ENCODE measurements at places on chromosomes 11 and 22.

- DNase-seq, result no peak
Observed at GRCh38 chr11:14587258-14587657, 56.3 kb upstream of the PDE3B start.

DNA sequence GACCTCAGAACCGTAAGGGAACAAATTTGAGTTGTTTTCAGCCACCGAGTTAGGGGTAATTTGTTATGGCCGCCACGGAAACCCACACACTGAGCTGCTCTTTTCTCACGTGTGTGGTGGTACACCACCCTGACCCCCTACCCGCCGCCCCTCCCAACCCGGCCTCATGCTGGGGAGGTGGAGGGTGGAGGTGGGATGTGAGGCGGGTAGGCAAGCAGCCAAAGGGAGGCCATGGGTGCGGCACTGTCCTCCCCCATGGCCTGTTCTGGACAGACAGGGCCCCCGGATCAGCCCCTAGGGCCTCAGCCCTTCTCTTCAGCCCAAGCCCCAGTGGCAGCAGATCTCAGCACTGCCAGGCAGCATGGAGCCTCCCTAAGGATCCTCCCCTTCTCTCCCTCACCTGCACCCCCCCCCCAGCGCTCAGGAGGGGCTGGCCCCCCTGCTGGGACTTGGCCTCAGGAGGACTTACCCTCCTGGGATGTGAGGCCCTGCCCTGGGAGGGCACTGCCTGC, 7.9 kb downstream of the PRR5 start:
- DNase-seq, result no peak

- DNase-seq, result no peak
Observed at GRCh38 chr11:37908219-37908548, 1310.1 kb upstream of the RAG2 start.

- DNase-seq, result no peak
Observed at GRCh38 chr11:122181893-122182292, 65.9 kb upstream of the BLID start.

GRCh38 chr11:118065384-118065783, 11.5 kb upstream of the TMPRSS4 start:
- DNase-seq, result no peak

DNA sequence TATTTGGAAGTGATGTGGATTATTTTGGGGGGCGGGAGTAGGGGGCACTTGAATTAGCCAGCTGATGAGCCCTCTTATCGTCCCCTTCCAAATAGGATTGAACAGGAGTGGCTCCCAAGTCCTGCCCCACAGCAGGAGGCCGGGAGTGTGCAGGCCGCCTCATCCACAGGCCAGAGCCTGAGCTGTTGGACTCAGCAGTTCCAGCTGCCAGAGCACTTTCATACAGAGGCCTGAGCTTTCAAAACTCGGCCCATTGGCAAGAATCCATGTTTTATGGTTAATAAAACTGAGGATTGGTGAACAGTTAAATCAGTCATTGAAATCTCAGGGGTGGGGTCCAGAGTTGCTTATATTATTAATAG, 9.6 kb downstream of the FAM118A start:
- DNase-seq, result no peak

DNA sequence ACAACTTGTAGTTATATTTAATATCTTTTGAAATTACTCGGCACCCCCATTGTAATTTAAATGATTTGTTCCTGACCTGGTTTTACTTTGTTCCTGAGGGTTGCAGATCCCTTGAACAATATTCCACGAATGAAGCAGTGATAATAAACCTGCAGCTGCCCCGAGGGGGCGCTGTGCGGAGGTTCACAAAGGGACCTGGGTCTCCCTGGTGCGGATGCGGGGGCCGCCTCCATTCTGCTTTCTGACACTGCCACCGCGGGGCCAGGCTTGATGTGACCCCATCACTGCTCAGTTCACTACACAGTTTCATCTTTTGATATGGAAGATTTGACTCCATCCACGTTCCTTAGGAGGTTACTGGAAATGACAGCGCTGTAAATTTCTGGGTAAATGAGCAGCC, 62.9 kb upstream of the PRODH start:
- DNase-seq, result no peak

DNA sequence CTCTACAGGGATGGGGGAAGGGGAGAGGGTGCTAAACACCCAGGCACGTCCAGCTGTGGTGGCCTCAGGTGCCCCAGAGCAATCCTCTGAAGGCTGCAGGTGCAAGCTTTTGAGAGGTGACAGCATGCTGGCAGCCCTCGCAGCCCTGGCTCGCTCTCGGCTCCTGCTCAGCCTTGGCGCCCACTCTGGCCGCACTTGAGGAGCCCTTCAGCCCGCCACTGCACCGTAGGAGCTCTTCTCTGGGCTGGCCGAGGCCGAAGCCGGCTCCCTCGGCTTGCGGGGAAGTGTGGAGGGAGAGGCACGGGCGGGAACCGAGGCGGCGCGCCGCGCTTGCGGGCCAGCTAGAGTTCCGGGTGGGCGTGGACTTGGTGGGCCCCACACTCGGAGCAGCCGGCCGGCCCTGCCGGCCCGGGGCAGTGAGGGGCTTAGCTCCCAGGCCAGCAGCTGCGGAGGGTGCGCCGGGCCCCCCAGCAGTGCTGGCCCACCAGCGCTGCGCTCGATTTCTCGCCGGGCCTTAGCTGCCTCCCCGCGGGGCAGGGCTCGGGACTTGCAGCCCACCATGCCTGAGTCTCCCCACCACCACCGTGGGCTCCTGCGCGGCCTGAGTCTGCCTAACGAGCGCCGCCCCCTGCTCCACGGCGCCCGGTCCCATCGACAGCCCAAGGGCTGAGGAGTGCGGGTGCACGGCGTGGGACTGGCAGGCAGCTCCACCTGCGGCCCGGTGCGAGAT, 112.1 kb downstream of the TRIM29 start:
- DNase-seq, result no peak

DNA sequence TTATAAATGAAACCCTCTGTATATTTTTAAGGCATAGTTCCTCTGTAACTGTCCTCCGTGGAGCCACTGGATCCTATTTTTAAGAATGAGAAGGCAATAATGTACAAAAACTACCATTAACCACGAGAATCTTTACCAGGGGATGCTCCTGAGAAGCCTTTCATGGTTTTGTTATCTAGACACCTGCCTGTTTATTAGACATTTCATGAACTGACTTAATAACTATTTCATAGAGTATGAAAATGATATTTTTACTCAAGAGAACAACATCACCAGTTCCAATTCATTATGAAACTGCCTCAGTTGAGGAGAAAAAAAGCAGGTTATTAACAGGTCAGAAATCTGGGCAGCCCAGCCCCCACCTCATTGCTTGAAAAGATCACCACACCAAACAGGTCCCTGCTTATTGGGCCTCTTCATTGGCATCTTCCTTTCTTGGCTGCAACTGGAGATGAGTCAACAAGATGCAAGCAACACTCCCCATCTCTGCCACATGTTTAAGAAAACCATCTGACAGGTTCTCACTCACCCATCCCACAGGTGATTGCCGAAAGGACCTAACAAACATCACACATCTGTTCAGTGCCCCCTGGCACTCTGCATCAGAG, 27.8 kb downstream of the ETS1 start:
- no peak for DNase-seq

GRCh38 chr11:125663910-125664309, 16.7 kb downstream of the ACRV1 start:
- no peak for DNase-seq

- no peak for DNase-seq
Observed at GRCh38 chr11:43503417-43503816, 144.7 kb downstream of the TTC17 start.

DNA sequence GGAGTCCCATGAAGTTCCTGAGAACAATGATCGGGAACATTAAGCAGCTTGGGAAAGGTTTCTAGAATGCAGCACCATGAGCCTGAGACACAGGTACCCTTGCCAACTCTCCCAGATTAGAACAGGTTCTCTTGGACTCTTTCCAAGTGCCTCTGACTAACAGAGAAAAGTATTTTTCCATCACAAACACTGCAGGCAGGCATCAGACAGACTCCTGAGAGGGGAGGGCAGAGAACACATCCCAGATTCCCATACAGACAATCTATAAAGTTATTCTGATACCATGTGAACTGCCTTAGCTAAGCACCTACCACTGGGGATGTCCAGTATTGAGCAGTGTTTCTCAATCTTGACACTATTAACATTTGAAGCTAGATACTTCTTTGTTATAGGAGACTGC, 27.3 kb downstream of the SERGEF start:
- DNase-seq, result no peak

DNA sequence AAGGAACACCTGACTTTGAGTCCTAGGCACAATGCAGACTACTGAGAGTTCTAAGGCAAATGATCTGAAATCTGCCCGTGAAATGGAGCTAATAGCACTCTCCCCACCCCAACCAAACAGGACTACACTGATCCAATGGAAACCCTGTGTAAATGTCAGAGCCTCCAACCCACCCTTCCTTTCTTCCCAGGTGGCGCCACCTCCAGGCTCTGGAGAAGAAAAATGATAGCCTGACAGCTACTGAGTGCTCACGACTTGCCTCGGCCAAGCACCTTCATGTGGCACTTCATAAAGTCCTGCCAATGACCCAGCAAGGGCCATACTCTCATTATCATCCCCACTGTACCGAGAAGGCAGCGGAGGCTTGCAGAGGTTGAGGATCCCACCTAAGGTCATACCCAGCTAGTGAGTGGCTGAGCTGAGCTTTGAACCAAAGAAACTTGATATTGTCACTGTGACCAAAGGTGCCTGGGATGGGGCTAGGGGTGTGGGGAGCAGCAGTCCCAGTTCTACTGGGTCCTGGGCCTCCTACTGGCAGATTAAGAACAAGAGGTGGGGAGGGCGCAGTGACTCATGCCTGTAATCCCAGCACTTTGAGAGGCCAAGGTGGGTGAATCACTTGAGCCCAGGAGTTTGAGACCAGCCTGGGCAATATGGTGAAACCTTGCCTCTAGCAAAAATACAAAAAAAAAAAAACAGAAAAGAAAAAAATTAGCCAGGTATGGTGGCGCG, 20.5 kb downstream of the TST start:
- DNase-seq, result no peak

GRCh38 chr11:88433536-88434230, 96.1 kb upstream of the CTSC start:
- no peak for DNase-seq

DNA sequence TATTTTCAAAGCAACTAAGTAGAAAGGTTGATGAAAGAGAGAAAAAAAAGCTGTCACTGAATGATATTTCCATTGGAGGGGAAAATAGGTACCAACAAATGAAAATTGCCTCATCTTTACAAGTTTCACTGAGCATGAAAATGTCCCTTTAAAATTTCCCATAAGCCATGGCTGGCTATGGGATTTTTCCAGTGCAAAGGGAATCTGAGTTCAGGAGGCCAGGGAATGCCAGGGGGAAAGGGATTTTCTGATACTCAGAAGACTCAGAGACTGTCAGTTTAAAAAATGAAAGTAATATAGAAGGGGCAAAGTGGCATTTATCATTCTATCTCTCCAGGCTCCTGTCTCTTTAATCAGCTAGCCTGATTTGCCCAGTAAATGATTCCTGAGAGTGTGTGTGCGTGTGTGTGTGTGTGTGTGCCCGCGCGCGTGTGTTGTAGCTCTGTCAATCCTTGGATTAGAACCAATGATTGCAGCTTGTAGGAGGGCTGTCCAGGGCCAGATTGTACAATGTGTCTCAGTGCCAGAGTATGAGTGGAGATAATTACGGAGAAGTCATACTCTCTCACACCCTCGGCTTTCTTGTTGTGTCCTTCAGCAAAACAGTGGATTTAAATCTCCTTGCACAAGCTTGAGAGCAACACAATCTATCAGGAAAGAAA, at the start of gene NTM:
NTM (plus strand) TSS at position 526 of the 662 bp plus-strand sequence.
- DNase-seq, result no peak

DNA sequence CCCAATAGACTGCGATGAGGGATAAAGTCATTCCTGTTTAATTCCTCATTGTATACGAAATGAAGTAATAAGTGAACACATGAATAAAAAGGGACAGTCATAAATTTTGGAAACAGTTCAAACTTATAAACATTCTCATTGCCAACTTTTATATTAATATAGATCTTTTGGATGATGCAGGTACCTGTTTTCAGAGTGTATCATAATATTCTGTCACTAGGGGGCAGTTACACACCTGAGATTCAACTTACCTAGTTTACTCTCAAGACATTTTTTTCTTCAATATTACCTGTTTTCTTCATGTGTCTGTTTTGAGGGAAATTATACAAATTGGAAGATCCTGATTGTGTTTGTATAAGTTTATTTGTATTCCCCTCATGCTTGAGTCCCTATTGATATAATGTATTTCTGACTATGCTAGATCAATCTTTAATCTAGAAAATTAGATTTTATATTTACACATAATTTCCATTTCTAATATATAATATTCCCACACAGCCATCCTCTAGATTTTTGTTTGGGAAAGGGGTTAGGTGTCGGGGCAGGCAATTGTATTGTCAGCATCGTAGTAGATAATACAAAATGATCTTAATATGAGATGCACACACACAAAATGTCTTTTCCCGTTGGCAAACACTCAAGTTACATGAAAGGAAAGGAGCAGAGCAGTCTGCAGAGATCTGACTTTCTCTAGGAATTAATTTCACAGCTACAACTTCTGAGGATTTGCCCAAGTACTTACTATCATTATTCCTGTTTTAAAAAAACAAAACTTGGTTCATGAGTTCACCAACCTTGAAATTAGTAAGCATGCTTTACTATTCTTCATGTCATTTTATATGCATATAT, 18.4 kb downstream of the FDX1 start:
- no peak for DNase-seq

DNA sequence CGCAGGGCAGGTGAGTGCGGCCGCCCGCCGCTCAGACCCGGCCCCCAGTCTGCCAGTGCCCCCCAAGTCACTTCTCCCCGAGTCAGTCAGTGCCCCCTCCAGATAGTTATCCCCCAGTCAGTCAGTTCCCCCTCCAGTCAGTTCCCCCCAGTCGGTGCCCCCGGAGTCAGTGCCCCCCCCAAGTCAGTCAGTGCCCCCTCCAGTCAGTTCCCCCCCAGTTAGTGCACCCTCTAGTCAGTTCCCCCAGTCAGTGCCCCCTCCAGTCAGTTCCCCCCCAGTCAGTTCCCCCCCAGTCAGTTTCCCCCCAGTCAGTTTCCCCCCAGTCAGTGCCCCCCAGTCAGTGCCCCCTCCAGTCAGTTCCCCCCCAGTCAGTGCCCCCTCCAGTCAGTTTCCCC, 411 bp downstream of the PPP6R2 start:
- DNase-seq, result no peak

- no peak for DNase-seq
Observed at GRCh38 chr22:27666272-27666997, 135.1 kb downstream of the MN1 start.

DNA sequence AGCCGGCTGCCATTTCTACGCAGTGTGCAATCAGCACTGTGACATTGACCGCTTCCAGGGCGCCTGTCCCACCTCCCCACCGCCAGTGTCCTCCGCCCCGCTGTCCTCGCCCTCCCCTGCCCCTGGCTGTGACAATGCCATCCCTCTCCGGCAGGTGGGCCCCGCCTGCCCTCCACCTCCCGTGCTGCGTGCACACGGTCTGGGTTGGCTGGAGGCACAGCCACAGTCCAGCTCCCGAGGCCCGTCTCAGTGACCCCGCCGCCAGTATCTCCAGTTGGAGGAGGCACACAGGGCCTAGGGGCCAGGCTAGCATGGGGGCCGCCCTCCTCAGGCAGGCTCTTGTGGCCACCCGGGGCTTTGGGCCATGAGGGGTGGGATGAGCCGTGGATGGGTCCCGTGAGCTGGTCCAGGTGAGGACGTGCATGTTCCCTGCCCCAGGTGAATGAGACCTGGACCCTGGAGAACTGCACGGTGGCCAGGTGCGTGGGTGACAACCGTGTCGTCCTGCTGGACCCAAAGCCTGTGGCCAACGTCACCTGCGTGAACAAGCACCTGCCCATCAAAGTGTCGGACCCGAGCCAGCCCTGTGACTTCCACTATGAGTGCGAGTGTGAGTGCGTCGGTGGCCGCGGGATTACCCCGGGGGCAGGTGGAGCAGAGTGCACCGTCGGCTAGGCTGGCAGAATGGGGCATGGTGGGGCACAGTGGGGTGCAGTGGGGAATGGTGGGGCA, 29.7 kb downstream of the MUC5B start:
- no peak for DNase-seq

All from SHP77 treated with DMSO at 0.1 percent for 48 hours (cell line).